ENCODE measurements at places on chromosomes 5 and 9.

GRCh38 chr5:16025681-16026080 lies 153.9 kb downstream of the MARCHF11 start:
- no peak overlapping the region for H3K27ac ChIP-seq
- no peak overlapping the region for H3K4me3 ChIP-seq
- H3K4me1 ChIP-seq, result no peaks in the 10 kb centered on the region

DNA sequence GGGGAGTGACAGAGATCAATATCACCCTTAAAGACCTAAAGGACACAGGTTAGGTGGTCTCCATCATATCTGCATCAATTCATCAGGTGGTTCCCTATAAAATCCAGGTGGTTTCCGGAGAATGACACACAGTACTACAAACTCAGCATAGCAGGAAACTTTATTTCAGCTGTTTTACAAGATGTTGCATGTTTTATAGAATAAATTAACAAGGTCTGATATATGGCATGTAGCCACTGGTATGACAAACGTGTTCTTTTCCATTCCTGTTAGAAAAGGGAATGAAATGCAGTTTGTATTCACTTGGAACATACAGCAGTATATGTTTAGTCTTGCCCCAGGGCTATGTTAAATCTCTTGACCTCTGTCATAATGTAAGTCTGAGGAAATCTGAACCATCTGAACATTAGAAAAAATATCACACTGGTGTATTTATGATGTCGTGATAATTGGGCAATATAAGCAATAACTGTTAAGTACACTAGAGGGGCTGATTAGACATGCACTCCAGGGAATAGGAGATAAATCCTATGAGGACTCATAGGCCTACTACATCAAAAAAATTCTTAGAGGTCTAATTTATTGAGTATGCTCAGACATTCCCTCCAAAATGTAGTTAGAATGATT lies 42.2 kb upstream of the TNFSF8 start:
- no peaks in the 10 kb centered on the region for H3K36me3 ChIP-seq
- no peak overlapping the region for H3K4me3 ChIP-seq
- H3K27ac ChIP-seq, result no peak overlapping the region
- H3K27me3 ChIP-seq, result no peaks in the 10 kb centered on the region
- no peaks in the 10 kb centered on the region for H3K4me1 ChIP-seq

DNA sequence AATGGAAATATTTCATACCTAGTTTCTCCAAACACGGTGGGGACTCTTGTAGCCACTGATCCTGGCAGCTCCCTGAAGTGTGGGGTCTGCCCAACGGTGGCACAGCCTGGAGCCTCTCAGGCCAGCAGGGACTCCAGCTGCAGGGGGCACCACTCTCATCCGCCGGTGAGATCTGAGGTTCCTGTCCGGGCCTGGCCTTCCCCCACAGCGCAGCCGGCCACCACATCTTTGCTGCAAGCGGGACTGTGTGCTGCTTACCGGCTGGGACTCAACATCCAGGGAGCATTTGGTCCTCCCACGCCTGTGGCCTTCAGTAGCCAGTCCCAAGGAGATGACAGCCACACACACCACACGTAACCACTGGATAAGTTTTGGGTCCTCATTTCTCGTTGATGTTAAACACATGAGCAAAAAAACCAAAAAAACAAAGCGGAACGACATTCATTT lies 7.7 kb upstream of the NKX2-5 start:
- no peak overlapping the region for H3K4me3 ChIP-seq
- no peak overlapping the region for H3K27ac ChIP-seq
- no peak for DNase-seq
- H3K36me3 ChIP-seq, result no peaks in the 10 kb centered on the region
- H3K4me1 ChIP-seq, result no peaks in the 10 kb centered on the region
- H3K27me3 ChIP-seq, result no peaks in the 10 kb centered on the region

DNA sequence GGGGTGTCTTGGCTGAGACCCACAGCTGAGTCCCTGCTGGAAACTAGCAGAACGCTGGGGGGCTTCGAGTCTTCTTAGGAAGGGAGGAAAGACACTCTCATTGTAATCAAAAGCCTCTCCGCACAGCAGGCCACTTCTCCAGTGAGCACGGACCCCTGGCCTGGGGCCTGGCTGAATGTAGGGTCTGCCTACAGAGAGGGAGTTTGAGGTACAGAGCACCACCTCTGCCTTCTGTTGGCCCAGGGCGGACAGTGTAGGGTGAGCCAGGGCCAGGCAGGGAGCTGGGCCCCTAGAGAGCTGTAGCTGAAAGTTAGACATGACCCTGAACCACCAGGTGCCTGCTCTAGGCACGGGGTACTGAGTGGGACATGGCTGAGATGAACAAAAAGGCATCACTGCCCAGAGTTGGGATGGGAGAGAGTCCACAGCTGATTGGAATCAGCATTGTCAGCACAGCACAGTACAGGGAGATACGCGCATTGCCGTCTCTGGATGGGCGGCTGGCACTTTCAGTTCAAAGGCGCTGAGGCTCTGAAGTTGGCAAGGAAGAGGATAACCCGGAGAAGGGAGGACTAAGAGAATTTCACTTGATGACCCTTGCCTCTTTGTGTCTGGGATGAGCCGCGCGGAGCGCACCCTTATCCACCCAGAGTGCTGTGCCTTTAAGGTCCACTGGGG lies 363 bp upstream of the SLC25A48 start:
- H3K4me1 ChIP-seq, result no peaks in the 10 kb centered on the region
- no peaks in the 10 kb centered on the region for H3K36me3 ChIP-seq
- no peak overlapping the region for H3K4me3 ChIP-seq
- no peak overlapping the region for H3K27ac ChIP-seq

DNA sequence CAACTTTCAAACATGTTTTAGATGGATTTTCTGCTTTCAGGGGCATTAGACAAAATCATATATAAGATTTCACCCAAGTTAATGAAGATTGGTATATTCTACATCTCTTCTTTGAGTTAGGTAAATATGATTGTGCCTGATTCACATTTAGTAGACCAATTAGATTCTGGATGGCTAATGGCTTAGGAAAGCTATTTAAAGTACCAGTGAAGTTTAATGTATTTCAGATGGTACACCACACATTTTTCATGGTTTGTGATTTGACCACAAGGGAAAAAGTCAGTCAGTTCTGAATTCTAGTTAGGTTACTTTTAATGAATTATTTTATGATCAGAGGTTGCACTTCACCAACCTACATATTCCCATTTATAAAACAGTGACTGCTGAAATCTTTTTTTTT lies 409.7 kb downstream of the ADGRV1 start:
- H3K4me3 ChIP-seq, result no peak overlapping the region
- no peaks in the 10 kb centered on the region for H3K4me1 ChIP-seq
- H3K36me3 ChIP-seq, result no peaks in the 10 kb centered on the region
- no peak for DNase-seq
- no peak overlapping the region for H3K27ac ChIP-seq
- H3K27me3 ChIP-seq, result no peaks in the 10 kb centered on the region

GRCh38 chr9:82894961-82895821 lies 167.8 kb downstream of the RASEF start:
- no peaks in the 10 kb centered on the region for H3K4me1 ChIP-seq
- no peaks in the 10 kb centered on the region for H3K36me3 ChIP-seq
- DNase-seq, result no peak

DNA sequence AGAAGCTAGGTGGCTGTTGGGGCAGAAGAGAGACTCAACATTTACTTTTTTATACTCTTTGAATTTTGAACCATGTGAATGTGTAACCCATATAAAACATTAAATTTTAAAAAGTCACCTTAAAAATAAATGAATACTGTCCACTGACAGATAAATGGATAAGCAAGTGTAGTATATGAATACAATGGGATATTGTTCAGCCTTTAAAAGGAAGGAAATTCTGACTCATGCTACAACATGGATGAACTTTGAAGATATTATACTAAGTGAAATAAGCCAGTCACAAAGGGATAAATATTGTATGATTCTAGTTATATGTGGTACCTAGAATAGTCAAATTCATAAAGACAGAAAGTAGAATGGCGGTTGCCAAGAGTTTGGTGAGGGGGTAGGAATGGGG lies 113.9 kb downstream of the TMEM174 start:
- no peaks in the 10 kb centered on the region for H3K4me1 ChIP-seq
- no peaks in the 10 kb centered on the region for H3K36me3 ChIP-seq
- H3K27me3 ChIP-seq, result no peaks in the 10 kb centered on the region
- H3K4me3 ChIP-seq, result no peak overlapping the region

DNA sequence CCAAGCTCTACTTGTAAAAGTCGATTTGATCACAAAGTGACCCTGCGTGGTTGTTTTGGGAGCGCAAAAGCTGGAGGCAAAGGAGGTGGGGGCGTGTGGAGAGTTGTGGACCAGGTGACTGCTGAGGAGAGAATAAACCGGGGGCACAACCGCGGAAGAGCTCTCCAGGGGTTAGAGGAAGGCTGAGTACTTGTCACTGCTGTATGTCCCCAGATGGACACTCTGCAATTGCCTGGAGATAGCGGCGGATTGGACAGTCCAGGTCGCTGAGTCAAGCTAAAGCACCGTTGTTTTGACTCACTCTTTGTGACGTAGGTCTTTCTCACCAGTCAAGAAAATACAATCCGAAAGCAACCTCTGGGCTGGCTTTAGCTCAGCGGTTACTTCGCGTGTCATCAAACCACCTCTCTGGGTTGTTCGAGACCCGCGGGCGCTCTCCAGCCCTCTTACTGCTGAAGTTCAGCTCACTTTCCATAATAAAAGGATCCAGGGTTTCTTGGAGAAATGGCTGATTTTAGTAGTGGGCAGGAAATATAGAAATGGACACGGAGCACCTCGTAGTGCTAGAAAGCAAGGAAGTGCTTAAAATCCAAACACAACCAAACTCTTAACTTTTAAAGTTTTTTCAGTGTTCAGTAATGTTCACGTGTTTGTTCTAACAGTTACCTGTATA lies 25.7 kb downstream of the ZMAT2 start:
- no peak overlapping the region for H3K27ac ChIP-seq
- no peaks in the 10 kb centered on the region for H3K4me1 ChIP-seq
- H3K27me3 ChIP-seq, result no peaks in the 10 kb centered on the region
- no peaks in the 10 kb centered on the region for H3K36me3 ChIP-seq
- no peak for DNase-seq

DNA sequence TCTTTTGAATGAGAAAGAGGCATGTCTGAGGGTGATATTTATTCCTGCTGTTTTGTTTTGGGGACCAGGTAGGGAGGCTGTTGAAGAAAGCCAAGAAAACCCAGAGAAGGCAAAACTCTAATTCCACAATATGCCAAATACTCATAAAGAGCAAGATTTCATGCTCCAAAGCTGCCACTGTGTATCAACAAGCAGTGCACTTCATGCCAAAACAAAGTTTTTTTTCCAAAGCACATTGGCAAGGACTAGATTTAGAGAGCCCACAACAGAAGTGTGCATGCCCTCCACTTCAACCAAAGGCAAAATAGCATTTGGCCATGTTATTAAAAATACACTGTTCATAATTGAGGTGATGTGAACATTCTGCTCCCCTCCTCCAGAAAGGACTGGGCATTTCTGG lies 229.9 kb downstream of the EBF1 start:
- peaks cover 13% of the 10 kb centered on the region for H3K36me3 ChIP-seq
- peaks cover 65% of the 10 kb centered on the region for H3K4me1 ChIP-seq
- DNase-seq, result no peak
- no peaks in the 10 kb centered on the region for H3K27me3 ChIP-seq

Data from Karpas-422 (cell line).